ENCODE measurements at places on chromosomes 2 and 18.

DNA sequence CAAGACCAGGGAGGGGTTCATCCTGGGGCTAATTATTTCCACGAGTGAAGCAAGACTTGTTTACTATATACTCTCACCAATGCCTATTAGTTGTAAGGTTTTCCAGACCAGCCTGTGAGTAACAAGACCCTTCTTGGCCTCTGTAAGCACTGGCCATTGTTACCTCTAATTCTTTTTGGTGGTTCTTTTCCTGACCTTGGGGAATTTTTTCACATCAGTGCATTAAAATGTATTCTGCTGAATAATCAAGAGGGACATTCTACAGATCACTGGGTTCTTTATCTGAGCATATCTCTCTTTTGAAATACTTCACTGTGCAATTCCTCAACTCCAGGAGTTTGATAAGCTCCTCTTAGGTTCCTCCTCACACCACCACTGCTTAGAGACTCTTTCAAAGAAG lies 909.9 kb upstream of the ACVR2A start:
- DNase-seq = no peak

DNA sequence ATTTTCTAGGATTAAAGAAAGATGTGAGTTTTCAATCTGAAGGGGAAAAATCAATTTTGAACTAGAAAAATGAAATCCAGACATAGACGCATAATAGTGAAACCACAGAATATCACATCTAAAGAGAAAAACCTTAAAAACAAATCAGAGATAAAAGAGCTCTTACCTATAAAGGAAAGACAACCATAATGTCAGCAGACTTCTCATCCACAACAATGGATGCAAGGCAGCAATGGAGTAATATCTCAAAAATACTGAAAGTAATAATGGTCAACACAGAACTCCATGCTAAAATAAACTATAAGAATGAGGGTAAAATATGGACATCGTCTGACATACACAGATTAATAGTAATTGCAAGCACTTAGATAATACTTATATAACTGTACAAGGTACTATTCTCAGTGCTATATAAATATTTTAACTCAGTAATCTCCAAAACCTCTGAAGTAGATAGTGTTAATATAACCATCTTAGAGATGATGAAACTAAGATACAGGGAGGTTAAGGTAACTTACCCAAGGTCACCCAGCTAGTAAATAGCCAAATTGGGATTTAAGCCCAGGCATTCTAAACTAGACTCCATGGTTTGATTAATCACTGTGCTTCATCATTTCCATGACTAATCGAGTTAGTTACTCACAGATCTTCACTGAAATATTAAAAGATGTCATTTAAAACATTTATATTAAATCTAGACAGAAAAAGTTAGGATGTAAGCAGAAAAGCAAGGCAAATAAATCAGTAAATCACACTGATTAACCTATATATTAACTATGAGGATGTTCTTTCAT lies 89.4 kb upstream of the SPTBN1 start:
- no peak for DNase-seq

DNA sequence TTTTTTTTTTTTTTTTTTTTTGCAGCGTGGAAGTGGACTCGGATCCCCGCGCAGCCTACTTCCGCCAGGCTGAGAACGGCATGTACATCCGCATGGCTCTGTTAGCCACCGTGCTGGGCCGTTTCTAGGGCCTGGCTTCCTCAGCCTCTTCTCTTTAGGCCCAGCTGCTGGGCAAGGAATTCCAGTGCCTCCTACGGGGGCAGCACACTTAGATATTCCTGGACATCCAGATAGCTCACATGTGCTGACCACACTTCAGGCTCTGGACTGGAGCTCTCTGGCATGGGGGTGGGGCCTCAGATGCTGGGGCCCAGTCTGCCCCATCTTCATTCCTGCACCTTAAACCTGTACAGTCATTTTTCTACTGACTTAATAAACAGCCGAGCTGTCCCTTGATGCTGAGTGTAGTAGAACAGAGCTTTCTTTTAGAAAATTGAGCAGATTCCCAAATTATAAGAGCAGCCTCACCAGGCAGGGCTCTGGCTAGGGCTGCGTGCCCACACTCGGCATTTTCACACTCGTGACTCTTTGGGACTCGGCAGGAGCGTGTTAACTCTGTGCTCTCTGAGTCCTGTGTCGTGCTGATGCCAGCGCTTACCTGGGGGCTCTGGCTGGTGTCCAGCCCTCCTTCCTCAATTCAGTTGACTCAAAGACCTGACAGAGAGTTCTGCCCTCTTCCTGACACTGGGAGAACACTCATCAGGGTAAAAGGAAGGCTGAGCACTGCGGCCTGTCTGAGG lies 19.3 kb downstream of the SLC30A3 start:
- no peak for DNase-seq

GRCh38 chr18:56214706-56215105 lies 423.7 kb downstream of the TXNL1 start:
- no peak for DNase-seq

DNA sequence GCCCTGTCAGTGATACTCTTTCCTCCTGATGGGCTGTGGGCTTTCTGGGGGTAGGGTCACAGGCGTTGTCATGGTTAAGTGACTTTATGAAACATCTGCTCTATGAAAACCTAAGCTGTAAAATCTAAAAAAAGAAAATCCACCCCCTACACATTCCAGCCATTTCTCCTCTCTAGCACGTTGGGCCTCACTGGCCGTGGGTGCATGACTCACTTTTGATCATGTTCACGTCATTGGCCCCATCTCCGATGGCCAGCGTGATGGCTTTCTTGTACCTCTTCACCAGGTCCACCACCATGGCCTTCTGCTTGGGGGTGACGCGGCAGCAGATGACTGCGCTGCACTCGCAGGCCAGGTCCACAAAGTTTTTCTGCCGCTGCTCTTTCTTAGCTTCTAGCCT lies 39.3 kb upstream of the NARS1 start:
- DNase-seq = no peak

DNA sequence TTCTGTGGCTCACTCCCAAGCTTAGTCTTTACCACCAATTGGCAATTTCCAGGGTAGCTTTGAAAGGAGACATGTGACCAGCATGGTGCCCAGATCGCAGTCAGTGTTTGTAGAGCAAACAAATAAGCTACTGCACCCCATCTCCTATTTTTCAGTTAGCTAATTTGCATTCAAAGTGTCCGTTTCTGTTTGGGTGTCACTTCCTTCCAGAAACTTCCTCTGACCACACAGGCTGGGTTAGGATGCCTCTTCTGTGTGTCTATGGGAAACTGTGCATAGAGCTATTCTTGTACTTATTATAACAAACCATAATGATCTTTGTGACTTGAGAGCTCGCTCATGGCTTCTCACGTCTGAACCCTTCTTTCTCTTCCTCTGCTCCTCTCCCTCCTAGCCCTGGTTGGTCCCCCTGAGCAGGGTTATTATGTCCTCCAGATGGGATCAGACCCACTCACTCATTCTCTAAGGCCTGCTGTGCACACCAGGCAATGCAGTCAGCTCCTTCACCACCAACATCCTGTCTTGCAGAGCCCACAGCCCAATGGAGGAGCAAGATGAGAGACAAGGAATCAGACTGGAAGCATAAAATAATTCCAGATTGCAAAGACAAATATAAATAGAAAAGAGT lies 101.2 kb upstream of the ALK start:
- DNase-seq = no peak

DNA sequence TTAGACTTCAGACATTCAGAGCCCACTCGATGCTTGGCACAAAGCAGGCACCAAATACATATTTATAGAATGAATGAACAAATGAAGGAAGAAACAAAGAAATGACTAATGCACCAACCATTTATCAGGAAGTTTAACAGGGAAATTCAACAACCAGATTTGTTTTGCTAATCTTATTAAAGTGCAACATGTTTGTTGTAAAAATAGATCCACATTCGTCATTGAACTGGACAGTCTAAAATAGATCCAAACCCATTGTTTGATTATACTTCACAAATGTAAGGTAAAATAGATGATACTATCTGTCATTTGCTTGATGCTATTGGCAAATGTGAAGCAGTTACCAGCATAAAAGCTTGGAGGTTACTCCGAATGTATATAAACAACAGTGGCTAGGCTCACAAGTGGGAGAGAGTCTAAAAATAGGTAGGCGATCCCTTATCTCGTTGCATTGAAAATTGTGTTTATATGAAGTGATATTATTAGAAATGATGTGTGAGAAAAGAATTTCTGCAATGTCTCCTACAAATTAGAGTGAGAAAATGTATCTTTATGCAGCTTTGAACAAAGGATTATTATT lies 246.2 kb downstream of the NEDD4L start:
- DNase-seq = no peak

- no peak for DNase-seq
Measured at GRCh38 chr2:10237392-10238321, 65.0 kb upstream of the HPCAL1 start.

GRCh38 chr2:69955029-69955428 lies 6.4 kb downstream of the ASPRV1 start:
- no peak for DNase-seq

DNA sequence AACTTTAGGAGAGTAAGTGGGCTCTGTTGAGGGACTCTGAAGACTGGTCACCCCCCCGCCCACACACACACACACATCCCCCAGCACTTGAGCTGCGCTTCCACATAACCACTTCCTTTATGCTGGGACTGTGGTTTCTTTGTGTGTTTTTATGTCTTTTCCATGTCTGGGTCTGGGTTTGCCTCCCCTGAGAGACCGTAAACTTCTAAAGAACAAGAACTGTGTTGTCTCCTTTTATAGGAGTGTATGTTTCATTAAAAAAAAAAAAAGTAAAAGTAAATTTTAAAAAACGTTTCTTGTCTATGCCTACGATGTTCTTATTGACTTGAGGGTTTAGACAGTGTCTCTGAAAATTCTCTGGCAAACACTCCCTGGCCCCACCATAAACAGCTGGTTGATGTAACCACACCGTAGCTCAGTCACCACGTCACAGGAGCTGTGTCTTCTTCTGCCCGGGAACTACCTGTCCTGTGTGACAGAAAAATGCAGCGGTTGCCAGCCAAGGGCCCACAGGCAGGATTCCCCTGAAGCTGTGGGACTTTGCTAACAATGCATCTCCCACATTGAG lies 68.0 kb downstream of the KLHL29 start:
- DNase-seq = no peak

- DNase-seq = no peak
Measured at GRCh38 chr2:122028371-122029100, 273.1 kb downstream of the TSN start.

DNA sequence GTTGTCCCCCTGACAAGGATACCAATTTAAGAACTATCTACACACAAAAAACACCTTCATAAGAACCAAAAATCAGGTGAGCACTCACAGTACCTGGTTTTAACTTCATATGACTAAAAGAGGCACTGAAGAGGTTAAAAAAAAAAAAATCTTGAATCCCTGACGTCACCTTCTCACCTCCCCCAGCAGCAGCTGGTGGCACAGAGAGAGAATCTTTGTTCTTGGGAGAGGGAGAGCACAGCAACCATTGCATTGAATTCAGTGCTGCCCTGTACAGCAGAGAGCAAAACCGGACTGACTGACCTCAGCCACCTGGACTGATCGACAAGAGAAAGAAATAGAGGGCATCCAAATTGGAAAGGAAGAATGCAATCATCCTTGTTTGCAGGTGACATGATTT lies 566.0 kb downstream of the TMX3 start:
- DNase-seq = no peak

DNA sequence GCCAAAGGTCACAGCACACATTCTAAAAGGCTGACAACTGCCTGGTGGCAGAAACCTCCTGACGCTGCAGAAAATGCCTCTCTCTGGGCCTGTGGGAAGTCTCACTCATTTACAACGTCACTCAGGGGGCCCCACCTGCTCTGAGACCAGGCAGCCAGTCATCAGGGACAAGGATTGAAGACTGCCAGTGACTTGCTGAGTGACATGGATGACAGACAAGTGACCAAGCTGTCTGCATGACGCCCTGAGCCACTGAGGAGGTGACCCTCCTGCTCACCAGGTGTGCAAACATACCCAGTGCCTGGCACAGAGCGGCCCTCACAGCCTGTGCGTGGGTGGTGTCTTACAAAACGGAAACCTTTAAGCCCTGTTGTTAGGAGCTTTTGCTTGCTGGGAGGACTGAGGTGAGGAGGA lies 392.4 kb downstream of the TNS1 start:
- no peak for DNase-seq

DNA sequence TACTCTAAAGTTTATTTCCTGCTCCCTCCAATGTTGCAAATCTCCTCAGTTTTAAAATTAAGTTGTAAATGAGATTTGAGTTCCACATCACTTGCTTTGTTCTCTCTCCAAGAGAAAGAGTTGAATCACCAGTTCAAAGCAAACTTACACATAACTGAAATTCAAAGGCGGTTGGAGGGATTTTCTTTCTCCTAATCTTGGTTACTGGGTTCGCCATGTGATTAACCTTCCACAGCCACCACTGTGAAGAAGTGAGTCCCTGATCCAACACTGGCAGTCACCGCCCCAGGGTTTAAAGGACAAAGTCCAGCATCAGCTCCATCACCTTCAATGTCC lies 247.1 kb downstream of the MYCN start:
- no peak for DNase-seq

DNA sequence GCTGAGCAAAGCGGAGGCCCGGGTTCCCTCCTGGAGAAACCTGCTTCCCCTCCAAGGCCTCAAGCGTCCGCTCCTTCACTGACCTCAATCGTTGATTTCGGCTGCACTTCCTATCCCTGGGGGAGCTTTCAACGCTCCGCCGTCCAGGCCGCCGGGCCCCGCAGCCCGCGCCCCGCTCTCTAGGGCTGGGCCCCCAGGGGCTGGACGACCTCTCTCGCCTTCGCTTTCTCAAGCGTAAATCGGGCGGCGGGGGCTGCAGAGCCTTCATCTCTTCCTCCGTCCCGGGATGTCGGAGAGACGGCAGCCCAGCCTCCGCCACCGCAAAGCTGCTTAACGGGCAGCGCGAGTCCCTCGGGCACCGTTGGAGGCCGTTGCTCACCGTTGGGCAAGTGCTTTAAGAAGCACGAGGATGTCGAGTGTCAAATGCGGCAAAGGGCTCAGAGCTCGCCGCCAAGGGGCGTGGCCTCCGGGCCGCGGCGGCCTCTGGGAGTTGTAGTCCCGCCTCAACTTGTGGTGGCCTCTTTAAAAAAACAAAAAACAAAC lies 8.5 kb downstream of the HES6 start:
- DNase-seq = peak; percentile 46

DNA sequence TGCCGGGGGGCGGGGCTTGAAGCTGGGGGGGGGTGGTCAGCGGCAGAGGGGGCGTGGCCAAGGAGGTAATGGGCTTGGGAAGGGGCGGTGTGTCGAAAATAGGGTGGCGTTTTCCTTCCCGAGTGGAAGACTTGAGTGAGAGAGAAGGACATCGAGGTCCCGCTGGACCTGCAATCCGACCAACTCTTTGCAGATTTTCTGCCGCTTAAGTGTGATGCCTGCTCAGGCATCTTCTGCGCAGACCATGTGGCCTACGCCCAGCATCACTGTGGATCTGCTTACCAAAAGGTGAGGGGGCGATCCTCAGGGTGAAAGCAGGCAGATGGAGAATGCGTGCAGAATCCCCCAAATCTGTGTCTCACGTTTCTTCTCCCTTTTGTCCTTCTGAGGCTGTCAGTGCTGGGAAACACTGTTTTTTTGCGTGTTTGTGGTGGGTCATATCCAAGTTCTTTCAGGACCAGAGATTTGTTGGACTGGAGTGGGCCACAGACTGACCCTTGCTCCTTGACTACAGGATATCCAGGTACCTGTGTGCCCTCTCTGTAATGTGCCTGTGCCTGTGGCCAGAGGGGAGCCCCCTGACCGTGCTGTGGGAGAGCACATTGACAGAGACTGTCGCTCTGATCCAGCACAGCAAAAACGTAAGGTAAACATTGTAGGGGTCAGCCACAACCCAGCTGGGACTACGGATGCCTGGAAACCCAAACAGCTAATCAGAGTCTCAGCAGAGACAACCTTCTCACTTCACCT lies 727 bp downstream of the ZFAND2B start:
- no peak for DNase-seq

GRCh38 chr2:172623249-172623965 lies 67.5 kb downstream of the PDK1 start:
- DNase-seq = no peak

- no peak for DNase-seq
Measured at GRCh38 chr2:96315400-96316071, 9.6 kb upstream of the ITPRIPL1 start.
